Hepatocyte (in vitro differentiated cells): ENCODE measurements at places on chromosomes 7 and 10. TPM values are rescaled to one million over a fixed set of nuclear protein-coding genes. Genes with fewer than 3 reads are reported as not detected.

SPDYE16 gene
- 0.03 TPM in 1 of 2 replicates, not detected in the other for total RNA-seq

DNA sequence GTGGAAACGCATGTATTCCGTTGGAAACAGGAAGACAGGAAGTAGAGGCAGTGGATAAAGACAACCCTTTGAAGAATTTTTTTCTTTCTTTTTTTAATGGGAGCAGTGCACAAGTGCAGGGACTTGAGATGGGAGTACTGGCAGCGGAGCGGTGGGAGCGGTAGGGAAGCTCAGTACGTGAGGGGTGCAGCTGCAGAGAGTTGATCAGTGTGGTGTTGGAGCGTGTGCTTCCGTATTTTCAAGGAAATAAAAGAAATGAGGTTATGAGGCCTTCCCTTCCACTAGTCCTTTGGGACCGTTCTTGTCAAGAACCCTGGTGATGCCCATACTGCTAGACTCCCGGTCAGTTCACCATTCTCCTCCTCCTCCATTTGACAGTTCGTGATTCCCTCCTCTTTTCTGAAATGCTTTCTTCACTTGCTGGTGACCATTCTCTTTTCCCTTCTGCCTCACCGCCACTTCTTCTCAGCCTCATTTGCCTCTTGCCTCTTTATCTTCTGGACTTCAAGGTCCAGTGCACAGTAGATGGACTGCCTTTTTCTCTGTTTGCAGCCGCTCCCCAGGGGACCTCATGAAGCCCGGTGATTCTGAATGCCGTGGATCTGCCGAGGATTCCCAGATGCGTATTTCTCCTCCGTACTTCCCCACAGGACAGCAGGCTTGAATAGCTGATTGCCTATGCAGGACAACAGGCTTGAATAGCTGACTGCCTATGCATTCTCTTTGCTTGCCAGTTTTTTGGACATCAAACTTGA is 39.1 kb upstream of the TMEM236 start:
- no peak for DNase-seq

GRCh38 chr10:111745982-111746381 is 437.6 kb downstream of the GPAM start:
- no peak for DNase-seq

DNA sequence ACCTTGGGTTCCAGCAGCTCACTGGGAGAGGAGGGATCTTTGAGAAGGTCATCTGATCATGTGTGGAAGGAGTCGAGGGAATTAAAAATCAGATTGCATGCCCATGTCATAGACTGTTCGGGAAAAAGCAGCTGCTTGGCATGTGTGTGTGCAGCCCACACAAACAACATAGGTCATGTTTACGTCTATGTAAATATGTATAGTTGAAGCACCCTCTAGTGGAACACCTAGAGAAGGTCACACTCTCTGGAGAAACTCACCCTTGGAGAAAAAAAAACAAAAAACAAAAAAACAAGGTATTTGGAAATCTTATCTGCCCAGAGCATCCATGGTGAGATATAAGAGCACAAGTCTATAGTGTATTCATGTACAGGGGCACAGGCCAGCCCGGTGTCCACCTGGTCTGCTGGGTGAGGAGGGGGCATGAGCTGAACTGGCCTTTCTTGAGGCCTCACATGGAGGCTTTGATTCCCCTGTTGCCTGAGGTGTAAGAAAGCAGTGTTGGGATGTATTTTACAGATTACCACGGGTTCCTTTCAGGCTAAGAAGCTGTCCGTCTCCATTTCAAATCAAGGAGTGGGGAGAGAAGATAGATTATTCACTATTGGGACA is 98.0 kb downstream of the NPY start:
- DNase-seq, result peak; percentile 54

- DNase-seq, result no peak
Measured at GRCh38 chr10:45456233-45456632, 82.2 kb downstream of the ALOX5 start.

- DNase-seq, result no peak
Measured at GRCh38 chr7:30531286-30531685, 26.7 kb upstream of the GGCT start.

GRCh38 chr10:6409971-6410643 is 170.0 kb downstream of the PRKCQ start:
- DNase-seq, result peak; percentile 40

DNA sequence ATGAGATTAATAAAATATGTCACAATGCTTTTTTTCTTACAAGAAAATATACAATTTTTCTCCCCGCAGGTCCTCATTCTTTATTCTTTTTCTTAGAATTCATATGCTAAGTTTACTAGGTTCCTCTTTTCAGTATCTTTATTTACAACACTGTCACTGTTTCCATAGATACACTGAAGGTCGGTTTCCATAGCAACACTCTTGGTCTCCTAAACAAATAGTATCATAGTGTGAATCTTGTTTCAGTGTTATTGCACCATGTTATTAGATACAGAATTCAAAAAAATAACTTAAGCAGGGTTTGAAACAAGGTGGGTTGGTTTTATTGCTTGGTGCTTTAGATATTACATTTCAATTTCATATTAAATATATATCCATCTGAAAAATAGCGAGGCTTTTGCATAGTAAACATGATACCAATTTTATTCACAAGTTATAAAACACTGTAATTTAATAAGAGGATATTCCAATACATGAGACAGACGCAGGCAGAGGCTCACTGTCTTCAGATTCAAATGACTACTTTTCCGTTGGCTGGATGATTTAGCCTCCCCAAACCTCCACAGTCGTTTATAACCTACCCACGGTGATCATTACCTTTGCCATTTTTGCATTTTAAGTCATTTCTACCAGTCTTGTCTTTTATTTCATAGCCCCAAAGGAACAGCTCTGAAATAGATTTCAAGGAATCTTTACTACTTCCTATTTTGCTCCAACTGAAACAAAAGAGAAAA is 88.9 kb upstream of the KLF6 start:
- DNase-seq, result peak; percentile 79

DNA sequence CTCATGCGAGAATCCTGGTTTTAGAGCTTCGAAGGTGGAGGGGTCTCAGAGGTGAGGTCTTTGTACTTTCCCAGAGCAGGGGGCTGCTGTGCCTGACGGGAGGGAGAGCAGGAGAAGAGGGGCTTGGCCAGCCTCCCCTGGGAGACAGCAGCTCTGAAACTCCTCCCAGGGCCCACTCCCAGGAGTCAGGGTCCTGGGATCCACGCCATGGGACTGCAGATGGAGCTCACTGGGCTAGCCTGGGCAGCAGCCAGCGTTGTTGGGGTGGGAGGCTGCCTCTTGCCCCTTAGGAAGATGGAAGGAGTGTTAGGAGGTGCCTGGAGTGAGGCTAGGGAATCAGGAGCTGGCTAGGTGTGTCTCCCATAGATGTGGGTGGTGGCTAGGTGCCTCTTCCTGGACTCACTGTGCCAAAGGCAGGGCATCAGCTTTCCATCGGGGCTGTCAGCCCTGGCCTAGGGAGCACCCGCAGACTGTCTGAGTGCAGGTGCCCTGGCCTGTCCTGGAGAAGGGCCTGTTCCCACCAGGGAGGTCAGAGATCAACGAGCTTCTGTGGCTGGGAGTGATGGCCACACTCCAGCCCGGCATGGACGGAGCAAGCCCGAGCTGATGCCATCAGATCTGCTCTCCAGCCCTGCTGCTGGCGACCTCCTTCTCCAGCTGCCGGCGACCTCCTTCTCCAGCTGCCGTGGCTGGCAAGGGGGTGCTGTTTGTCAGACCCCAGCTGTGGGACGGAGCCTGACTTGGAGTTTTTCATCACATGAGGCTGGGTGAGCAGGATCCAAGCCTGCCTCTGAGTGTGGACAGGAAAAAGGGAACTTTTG is 111.3 kb downstream of the PTPN20 start:
- DNase-seq, result no peak

GRCh38 chr7:50462361-50462760 is 12.2 kb upstream of the FIGNL1 start:
- DNase-seq, result no peak

DNA sequence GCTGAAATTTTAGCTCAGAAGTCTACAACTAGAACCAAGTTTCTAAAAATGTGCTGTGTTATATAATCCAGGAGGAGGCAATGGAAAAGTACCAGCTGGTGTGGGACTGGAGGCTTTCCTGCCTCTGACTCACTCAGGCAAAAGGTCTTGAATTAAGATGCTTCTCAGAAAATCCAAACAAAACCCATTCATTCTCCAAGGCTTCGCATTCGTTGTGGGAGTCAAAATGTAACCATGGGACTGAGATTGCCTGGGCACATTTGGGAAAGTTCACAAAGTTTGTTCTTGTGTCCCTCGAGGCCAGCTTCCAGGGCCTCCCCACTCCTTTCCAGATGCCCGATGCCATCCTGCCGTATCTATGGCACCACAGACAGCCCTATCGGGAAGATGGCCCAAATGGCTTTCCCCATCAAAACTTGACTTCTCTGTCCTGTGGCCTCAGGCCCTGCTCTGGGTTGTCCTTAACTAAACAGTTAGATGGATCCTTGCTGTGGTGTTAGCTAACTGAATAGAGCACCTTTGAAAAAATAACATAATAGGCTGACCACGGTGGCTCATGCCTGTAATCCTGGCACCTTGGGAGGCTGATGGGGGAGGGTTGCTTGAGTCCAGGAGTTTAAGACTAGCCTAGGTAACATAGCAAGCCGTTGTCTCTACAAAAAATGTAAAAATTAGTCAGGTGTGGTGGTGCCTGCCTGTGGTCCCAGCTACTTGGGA is 180.5 kb downstream of the PFKFB3 start:
- DNase-seq, result peak; percentile 36

SYT15B gene
- total RNA-seq, result not detected in 2 replicates

DNA sequence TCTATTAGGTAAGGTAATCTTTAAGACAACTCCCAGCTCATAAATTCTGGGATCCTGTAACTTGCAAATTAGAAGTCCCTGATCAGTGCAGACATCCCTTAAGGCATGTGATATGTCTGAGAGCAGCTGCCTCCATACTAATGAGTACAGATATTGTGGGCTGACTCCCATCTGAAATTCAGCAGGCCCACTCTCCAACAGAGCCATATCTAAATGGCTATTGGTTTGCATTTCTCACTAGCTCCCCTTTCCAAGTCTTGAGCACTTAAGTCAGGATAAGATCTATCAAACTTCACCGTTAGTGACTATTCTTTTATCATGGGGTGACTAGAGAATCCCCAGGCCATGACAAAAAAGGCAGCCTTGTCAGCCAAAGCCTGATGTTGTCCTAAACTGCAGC is 785.4 kb downstream of the IPMK start:
- no peak for DNase-seq

RET gene
- 0.44 and 0.50 TPM in 2 replicates for total RNA-seq

OR2A5 gene
- 0.44 and 0.77 TPM in 2 replicates for total RNA-seq

IGFBP1 gene
- 20.0 and 20.4 TPM in 2 replicates for total RNA-seq

- DNase-seq, result no peak
Measured at GRCh38 chr10:4285121-4285520, 500.1 kb upstream of the KLF6 start.

BTBD16 gene
- total RNA-seq, result 0.47 and 0.92 TPM in 2 replicates

ZCWPW1 gene
- total RNA-seq, result 1.8 and 2.2 TPM in 2 replicates

- DNase-seq, result no peak
Measured at GRCh38 chr10:87700031-87700796, 40.5 kb downstream of the PAPSS2 start.

- no peak for DNase-seq
Measured at GRCh38 chr7:27651702-27652101, 11.0 kb downstream of the HIBADH start.
